ENCODE measurements at places on chromosomes 6 and 20. TPM values are rescaled to one million over a fixed set of nuclear protein-coding genes. Genes with fewer than 3 reads are reported as not detected.

GNRH2 gene
- total RNA-seq: not detected

LAMA2 gene
- total RNA-seq: 103 TPM

TMEM74B gene
- total RNA-seq: not detected

ASIP gene
- not detected for total RNA-seq

TLDC2 gene
- 0.18 TPM for total RNA-seq

HLA-DMB gene
- 0.09 TPM for total RNA-seq

SS18L1 gene
- total RNA-seq: 8.9 TPM

HLA-A gene
- total RNA-seq: 391 TPM

ULBP1 gene
- total RNA-seq: 1.7 TPM

TAGAP gene
- not detected for total RNA-seq

ABCF1 gene
- total RNA-seq: 33.0 TPM

MMUT gene
- total RNA-seq: 27.1 TPM

SLC17A2 gene
- not detected for total RNA-seq

TP53TG5 gene
- total RNA-seq: not detected

C6orf118 gene
- not detected for total RNA-seq

DCDC2 gene
- not detected for total RNA-seq

QRSL1 gene
- total RNA-seq: 8.3 TPM

WFDC10B gene
- total RNA-seq: not detected

CUL7 gene
- total RNA-seq: 31.6 TPM

SLC35D3 gene
- not detected for total RNA-seq

REV3L gene
- 106 TPM for total RNA-seq

MCHR2 gene
- not detected for total RNA-seq

XKR7 gene
- not detected for total RNA-seq

TAP2 gene
- total RNA-seq: 12.4 TPM

EFHC1 gene
- 30.3 TPM for total RNA-seq

MEI4 gene
- total RNA-seq: not detected

DEFB132 gene
- total RNA-seq: not detected

KHDRBS2 gene
- not detected for total RNA-seq

KATNA1 gene
- total RNA-seq: 26.7 TPM

CALHM6 gene
- 1.6 TPM for total RNA-seq

ARMC12 gene
- total RNA-seq: 0.45 TPM

LY6G5B gene
- total RNA-seq: 4.5 TPM

KIAA1755 gene
- total RNA-seq: 4.9 TPM

TREML1 gene
- total RNA-seq: not detected

NR2E1 gene
- total RNA-seq: not detected

PXDC1 gene
- 39.4 TPM for total RNA-seq

HLA-DRB1 gene
- total RNA-seq: 0.09 TPM

GOPC gene
- 37.3 TPM for total RNA-seq

FAM83C gene
- not detected for total RNA-seq

LIN28B gene
- total RNA-seq: not detected

SLC4A11 gene
- 0.49 TPM for total RNA-seq

SHLD1 gene
- total RNA-seq: 2.0 TPM

TNFRSF6B gene
- 0.36 TPM for total RNA-seq

SRF gene
- 17.5 TPM for total RNA-seq

WFDC12 gene
- not detected for total RNA-seq

PAX1 gene
- total RNA-seq: not detected

SIRPA gene
- 18.3 TPM for total RNA-seq

ENPP3 gene
- not detected for total RNA-seq

DDO gene
- total RNA-seq: 2.3 TPM

AGPAT4 gene
- 11.6 TPM for total RNA-seq

LPA gene
- not detected for total RNA-seq

STMND1 gene
- not detected for total RNA-seq

GPLD1 gene
- total RNA-seq: 0.27 TPM

FNDC11 gene
- total RNA-seq: 0.25 TPM

CLDN20 gene
- not detected for total RNA-seq

BPIFA1 gene
- total RNA-seq: not detected
